ENCODE measurements at places on chromosomes 11 and 22. TPM values are rescaled to one million over a fixed set of nuclear protein-coding genes. Genes with fewer than 3 reads are reported as not detected.

The CDC42EP2 gene
- 43.2 TPM for total RNA-seq

The RASGRP2 gene
- not detected for total RNA-seq

The MGAT3 gene
- total RNA-seq: 33.0 TPM

The SLC5A4 gene
- not detected for total RNA-seq

- DNase-seq: no peak
Observed at GRCh38 chr11:9176136-9176535, 84.7 kb upstream of the SCUBE2 start.

GRCh38 chr11:9600644-9601036 is 27.2 kb downstream of the WEE1 start:
- peak; percentile 58 for DNase-seq

- DNase-seq: no peak
Observed at GRCh38 chr11:77189588-77190210, 61.7 kb downstream of the MYO7A start.

Data from Calu3 (cell line).